Activated CD4-positive, alpha-beta T cell treated with anti-CD3 and anti-CD28 coated beads, Interleukin-2, amount 50 U/mL, for 48 hours (primary cell): ENCODE measurements at places on chromosomes 4 and X.

- DNase-seq = no peak
These were observed 22.8 kb downstream of the RPL9 start for GRCh38 chr4:39435659-39436563.

DNA sequence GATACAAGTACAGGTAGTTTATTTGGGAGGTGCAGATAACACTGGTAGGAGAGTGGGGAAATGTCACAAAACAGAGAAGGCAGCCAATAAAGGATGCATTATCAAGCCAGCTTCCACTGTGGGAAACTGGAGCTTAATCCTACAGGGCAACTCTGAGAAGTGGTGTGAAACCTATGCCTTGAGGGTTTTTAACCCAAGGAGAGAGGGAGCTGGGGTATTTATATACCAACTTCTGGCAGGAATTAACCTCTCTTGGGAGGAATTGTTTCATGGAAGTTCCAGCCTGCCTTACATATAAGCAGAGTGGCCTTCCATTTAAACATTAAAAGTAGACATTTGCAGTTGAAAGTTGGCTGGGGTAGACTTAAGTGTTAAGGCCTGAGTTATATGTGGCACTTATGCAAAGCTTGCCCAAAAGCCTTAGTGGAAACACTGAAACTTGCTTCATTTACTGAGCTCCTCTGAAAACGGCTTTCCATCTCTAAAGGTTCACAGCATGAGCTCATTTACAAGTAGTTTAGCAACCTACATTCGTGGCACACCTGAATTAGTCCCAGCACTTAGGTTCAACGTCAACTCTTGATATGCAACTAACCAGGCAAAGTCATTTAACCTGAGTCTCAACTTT is 19.2 kb downstream of the MAGEB17 start:
- DNase-seq = no peak

DNA sequence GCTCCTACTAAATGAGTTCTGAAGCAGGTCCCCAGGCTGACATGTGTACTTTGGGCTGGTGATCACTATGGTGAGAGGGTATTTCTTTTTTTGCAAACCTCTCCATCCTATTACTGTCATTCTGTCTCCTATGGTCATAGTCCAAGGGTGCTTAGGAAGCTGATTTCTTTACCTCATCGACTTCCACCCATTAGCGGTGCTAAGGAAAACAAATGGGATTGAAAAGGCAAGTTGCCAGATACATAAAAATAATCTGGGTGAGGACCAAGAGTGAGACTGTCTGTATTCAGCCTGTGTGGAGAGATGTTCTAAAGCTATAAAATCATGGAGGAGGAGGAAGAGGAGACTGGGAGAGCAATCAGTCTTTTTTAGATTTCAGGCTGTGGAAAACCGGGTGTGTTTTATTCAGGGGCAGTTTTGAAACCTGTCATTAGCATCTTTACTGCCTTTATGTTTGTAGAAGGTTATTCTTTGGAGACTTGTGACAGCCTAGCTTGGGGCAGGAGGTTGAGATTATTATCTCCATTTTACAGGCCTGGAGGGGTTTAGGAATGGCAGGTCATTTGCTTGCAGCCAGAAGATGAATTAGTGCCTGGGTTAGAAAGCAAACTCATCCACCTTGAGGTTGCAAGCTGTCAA is 1.9 kb downstream of the TMEM164 start:
- no peak for DNase-seq

- no peak for DNase-seq
These were observed 41.8 kb upstream of the VEGFC start for GRCh38 chr4:176834531-176834930.

- DNase-seq = peak; percentile 21
These were observed 34.0 kb upstream of the ENPP6 start for GRCh38 chr4:184251670-184251980.

DNA sequence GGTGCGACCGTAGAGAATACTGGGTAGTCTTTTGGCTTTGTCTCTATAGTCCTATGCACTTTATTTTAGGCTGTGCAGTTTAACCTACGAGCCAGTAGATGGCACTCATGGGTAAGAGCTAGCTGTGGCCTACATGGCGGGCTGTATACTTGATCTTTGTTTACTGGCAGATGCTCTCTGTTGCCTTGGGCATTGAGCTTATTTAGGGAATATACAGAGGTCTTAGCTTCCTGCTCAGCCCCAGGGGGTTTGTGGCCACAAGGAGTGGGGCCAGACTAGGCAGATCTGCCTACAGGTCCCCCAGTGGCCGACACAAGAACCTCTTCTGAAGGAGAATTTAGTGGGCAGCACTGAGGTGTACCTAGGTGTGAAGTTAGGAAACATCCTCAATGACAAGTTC is 227.6 kb upstream of the HDX start:
- peak; percentile 2 for DNase-seq

DNA sequence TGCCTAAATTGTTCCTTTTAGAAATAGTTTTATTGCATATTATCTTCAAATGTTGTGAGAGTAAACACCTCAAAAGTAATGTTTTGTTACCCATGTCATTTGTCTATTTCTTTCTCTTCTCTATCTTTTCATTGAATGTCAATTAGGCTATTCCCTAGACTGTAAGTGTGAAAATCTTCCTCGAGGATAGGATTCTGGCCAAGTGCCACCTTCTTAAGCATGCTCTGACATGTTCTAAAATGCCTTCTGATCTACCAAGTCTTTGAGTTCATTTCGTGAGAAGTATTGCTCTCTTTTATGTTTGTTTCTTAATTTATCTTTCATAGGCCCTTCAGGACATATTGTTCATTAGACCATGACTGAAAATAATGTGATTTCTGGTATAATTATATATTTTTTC is 44.1 kb upstream of the TLL1 start:
- DNase-seq = no peak
